ENCODE measurements at places on chromosomes 5 and 9.
A peak's percentile ranks its signal among the peaks of the same experiment; 100 is the strongest.

- peak; percentile 52 for DNase-seq
Measured at GRCh38 chr5:1386274-1386717, 41.4 kb upstream of the CLPTM1L start.

- no peak for DNase-seq
Measured at GRCh38 chr9:138013836-138014562, 136.4 kb downstream of the CACNA1B start.

GRCh38 chr5:52693280-52693679 is 94.4 kb upstream of the ITGA1 start:
- no peak for DNase-seq

- no peak for DNase-seq
Measured at GRCh38 chr5:119897537-119898370, 268.4 kb downstream of the FAM170A start.

GRCh38 chr5:62041156-62041756 is 264.8 kb upstream of the KIF2A start:
- no peak for DNase-seq

GRCh38 chr5:40790947-40791593 is 7.1 kb downstream of the PRKAA1 start:
- DNase-seq = no peak

DNA sequence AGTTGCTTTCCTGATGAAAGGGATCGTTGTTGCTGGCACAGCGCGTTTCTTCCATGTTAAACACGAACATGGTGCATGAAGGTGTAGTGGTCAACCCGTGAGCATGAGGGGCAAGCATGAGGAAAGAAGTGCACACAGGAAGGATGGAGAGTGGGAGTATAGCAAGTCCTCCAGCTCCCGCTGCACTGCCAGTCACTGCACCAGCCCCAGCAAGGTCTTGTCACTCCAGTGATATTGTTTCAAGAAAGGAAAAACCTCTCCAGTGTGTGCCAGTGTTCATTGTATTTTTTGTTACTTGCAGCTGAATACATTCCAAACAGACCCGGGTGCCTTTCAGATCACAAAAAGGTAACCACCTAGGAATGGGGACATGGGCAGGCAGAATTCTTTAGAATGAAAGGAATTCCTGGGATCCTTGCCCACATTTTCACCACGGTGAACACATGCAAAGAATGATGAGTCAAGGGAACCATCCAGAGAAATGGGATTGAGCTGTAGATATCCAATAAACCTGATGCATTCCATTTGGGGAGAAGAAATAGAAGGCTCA is 186.3 kb downstream of the AOPEP start:
- no peak for DNase-seq

DNA sequence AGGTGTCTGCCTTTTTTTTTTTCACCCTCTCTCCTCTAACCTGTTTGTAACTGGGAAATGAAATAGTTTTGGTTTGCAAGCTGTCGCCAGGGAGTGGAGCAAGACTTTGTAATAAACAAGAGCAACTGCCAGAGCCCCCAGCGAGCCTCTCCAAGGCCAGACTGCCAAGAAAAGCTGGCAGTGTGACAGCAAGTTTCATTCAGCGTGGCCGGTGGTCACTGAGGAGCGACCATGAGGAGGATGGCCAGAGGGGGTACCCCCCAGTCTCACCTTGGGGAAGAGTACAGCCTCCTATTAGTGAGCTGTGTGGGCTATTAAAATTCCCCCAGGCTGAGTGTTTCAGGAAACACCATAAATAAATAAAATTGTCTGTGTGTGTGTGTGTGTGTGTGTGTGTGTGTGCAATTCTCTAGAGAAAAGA is 49.9 kb downstream of the ZFAND5 start:
- no peak for DNase-seq

- peak; percentile 19 for DNase-seq
Measured at GRCh38 chr5:86679529-86679928, 61.8 kb downstream of the COX7C start.

- no peak for DNase-seq
Measured at GRCh38 chr5:122264610-122265009, 47.4 kb upstream of the SNCAIP start.

DNA sequence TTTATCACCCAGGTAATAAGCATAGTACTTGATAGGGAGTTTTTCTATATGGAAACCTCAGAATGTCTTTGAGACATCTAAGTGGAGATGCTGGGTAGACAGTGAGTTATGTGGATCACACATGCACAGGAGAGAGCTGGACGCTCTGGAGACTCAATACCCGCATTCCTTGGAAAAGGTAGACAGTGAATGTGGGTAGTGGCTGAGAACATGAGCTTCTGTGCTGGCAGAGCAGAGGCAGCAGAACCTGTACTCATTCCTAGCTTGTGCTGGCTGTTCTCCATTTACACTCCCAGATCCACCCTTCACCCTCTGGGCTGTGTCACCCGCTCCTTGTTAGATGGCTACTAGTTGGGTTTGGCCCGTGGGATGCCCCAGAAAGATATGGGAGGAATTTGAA is 269.8 kb downstream of the ASTN2 start:
- DNase-seq = no peak

DNA sequence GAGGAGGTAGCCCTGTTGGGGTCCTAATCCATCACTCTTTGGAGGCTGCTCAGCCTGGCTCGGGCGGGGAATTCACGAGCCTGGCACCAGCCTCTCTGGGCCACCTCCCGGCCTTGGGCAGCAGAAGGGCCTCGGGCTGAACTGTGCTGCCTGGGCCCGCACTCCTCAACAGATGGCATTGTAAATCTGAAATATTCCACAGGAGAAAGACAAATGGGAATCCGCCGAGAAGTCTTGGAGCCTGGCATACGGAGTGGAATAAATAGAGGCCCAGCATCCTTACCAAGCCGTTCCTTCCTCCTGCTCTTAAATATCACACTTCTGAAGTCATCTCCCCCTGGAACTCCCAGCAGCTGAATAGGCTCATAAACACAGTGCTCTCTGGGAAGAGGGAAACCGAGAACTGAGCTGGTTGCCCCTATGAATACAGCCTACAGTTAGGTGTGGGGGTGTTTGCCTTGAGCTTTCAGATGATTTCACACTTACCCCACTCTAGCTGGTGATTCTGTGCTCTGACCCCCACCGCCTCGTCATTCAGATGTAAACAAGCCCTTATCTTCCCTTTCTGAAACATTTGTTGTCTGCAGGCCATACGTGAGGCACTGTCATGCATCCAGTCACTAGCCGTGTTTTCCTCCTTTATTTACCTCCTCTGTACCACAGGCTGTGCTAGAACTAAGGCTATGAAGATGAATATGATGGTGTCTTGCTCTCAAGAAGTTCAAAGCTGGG is 455.0 kb upstream of the CLINT1 start:
- no peak for DNase-seq

- DNase-seq = no peak
Measured at GRCh38 chr5:145562931-145563330, 272.2 kb downstream of the PRELID2 start.

DNA sequence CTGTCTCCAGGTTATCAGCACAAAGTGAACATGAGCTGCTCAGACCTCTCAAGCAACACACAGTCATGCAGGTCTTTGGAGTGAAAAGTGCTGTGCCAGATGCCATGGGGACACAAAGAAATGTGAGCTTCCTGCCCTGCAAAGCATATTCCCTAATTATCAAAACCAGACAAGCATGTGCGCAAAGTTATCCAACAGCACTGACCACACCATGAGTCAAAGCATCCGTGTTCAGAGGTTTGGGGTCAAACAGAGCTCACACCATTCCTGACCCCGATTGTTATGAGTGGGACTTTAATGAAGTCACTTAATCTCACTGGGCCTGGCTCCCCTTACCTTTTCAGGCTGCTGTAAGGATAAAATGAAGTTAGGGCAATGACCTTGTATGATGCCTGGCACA is 138.5 kb downstream of the SLIT3 start:
- DNase-seq = no peak

DNA sequence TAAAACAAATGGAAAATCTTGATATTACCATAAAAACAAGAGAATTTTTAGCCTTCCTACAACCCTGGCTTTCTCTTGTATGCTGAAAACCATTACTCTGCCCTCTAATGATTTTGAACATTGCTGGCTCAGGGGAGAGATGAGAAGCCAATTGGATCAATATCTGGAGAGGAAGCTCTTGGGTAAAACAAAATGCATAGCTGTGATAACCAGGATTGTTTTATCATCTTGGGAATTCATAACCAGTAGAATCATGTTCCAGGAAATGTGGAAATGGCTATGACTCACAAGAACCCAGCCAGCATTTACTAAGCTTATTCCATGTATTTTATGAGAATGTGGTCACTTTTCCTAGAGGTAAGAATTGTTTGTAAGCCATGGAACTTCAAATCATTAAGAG is 51.1 kb upstream of the CTNND2 start:
- no peak for DNase-seq

DNA sequence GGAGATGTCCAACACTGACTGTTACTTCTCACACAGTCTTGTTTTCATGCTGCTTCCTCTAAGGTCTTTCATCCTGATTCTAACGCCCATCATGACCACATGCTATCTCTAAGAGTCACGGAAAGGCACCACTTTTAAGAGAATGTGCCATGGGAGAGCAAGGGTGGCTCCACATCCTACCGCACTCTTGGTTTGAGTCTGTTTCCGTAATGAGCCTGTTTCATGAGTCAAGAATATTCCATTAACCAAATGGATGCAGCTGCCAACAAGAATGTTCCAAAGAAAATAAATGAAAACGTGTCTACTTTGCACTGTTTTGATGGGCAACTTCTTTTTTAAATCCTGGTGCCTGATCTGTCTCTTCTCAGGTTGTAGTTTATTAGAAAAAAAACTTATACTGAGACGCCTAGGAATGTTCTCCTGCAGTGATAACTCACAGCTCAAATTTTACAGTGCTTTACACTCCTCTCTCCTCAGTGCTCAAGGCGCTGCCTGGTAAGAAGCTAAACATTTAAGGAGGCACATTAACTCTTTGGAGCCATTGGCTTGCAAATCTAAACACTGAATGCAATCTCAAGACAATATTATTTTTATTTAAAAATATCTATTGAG is 124.3 kb downstream of the FGF1 start:
- DNase-seq = no peak

DNA sequence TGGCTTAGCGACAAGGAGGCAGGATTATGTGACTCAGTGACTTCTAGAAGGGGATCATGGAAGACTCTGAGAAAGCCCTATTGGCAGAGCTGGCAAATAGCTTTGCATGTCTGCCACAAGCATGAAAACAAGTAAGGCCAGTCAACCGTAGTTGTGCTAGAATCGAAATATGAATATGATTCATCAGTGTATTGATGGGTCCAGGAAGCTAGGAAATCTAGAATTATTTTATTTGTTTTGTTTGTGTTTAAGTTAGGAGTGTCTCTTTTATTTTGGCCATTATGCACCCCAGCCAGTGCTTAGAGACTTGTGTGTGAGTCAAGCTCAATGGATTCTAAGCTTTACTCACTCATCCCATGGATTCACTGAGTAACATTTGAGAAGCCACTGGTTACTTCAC is 3.8 kb upstream of the ITGA2 start:
- no peak for DNase-seq

- no peak for DNase-seq
Measured at GRCh38 chr9:7228726-7229125, 471.0 kb downstream of the KDM4C start.

DNA sequence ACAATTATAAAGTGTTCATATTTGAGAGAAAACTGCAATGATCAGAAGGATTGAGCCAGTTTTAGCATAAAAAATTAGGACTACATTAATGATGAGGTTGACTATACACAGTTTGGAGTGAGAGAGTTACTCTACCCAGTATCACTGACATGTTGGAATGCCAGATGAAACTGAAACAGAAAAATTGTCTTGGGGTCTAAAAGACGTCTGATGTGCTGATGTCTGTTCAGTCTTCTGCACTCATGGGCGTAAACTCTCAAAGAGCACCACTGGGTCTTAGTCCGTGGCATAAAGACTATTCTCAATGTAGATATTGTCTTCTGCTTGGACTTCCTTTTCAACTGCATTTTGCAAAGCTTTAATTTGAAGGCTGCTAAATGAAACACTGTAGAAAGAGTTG is 29.5 kb downstream of the HAVCR1 start:
- DNase-seq = no peak

DNA sequence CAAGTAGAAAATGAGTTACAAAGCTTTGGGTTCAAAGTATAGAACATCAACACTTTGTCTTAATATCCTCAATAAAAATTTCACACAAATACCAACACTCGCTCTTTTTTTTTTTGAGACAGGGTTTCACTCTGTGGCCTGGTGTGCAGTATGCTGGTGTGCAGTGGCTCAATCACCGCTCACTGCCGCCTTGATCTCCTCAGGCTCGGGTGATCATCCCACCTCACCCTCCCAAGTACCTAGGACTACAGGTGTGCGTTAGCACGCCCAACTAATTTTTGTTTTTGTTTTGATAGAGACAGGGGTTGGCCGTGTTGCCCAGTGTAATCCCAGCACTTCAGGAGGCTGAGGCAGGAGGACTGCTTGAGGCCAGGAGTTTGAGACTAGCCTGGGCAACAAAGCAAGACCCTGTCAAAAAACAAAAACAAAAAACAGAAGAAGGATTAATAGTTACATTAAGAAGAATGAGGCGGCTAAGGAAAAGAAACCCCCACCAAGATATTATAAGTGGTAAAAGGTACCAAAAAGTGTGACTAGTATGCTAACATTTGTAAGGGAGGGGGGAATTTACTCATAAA is 20.3 kb downstream of the FNBP1 start:
- DNase-seq = no peak

GRCh38 chr9:4689687-4690104 is 10.3 kb downstream of the CDC37L1 start:
- peak; percentile 44 for DNase-seq

DNA sequence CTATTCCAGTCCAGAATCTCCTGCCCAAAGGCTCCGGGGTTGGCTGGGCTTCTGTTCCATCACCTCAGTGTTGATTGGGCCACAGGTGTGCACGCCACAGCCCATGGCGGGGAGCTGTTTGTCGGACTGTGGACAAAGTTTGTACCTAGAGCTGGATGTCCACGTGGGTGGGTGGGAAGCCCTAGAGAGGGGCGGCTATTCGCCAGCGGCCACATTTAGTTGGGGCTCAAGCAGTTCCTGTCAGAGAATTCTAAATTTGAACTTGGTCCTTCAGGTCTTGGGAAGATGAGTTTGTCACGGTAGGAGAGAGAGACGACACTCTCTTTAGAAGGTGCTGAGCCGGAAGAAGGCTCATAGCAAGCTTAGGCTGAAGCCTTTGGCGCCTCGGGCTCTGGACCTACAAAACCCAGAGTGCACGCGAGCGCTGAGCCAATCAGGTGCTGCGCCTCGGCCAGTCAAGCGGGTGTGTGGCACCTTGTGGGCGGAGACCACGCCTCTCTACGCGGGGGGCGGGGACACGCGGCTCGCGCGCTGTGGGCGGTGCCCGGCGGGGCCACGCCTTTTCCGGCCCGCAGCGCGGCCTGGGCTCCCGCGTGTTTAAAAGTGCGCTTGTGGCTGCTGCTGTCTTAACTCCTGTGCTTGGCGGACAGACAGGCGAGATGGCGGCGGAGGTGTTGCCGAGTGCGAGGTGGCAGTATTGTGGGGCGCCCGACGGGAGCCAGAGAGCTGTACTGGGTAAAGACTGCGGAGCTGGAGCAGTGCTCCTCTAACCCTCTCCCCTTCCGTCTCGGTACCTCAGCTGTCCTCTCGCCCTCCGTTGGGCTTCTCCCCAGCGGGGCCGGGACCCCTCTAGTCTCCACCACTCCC is at the start of gene POLR1E:
POLR1E (plus strand) TSS at position 560 of the 867 bp plus-strand sequence; CDS start at position 660, 100 bp downstream.
- peak; percentile 98 for DNase-seq

- DNase-seq = no peak
Measured at GRCh38 chr9:111917980-111918379, 21.4 kb downstream of the UGCG start.
